ENCODE measurements at places on chromosomes 4 and X.

DNA sequence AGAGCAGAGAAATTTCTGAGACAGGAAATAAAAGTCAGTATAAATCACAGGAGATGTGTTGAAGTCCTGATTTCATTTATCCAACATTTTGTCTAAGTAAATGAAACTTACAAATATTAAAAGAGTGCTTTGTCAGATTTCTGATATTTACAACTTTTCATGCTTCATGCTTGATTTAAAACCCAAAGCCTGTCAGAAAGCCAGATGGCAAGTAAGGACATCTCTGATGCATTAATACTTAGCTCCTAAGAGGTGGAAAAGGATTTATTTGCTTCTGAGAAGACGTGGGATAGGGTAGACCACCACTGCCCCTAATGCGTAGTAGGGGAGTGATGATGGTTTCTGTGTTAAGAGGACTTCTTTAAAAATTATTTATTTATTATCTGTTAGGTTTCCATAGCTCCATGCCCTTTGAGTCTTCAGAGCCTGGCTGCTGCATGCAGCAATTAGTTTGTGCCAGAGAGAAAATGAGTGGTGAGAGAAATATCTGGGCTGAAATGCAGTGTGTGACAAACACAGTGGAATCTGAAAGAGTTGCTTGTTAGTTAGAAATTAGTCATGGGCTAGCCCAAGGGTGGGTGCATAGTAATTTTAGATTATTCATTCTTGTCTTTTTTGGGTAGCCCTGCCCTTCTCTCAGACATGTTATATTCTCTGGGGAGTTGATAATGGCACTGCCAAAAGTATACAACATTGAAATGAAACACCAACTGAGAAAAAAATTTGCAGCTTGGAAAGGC is 333.8 kb downstream of the C4orf33 start:
- no peak for DNase-seq

GRCh38 chr4:12379191-12379590 is 950.5 kb upstream of the HS3ST1 start:
- DNase-seq, result no peak

DNA sequence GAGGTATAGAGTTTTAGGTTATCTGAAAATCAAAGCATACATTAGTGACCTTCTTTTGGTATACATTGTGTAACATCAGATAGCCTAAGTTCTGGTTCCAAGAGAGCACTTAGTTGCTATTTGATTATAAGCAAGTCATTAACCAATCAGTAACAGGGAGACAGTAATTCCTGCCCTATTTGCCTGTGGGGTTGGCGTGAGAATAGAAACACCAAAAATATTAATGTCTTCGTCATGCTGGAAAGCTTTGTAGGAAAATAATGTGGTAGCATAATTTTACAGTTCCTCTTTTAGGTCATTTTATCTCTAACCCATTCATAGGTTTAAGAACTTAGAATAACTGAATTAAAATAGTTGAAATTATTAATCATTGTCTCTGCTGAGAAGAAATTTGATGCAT is 37.8 kb downstream of the NPNT start:
- DNase-seq, result no peak

GRCh38 chr4:41267997-41268396 is 11.3 kb downstream of the UCHL1 start:
- DNase-seq, result no peak

DNA sequence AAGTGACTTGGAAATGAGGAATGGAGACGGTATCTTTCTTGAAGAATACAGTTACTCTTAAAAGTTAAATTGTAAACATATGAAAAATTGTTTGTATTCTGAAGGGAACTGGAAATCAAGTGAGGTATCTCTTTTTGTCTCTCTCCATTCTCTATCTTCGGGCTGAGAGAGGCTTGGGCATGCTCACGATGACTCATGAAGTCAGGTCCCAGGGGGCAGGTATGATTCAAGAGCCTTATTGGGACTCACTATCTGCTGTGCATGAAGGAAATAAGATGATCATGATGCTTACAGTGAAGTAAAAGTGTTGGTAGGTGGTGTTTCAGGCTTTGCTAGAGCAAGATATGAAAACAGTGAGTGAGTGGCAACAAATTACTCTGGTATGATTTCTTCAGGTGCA is 200.4 kb upstream of the PITX2 start:
- DNase-seq, result no peak

- DNase-seq, result no peak
Observed at GRCh38 chrX:40120838-40121580, 23.3 kb upstream of the BCOR start.

GRCh38 chr4:80732010-80732409 is 298.5 kb upstream of the BMP3 start:
- DNase-seq, result no peak

DNA sequence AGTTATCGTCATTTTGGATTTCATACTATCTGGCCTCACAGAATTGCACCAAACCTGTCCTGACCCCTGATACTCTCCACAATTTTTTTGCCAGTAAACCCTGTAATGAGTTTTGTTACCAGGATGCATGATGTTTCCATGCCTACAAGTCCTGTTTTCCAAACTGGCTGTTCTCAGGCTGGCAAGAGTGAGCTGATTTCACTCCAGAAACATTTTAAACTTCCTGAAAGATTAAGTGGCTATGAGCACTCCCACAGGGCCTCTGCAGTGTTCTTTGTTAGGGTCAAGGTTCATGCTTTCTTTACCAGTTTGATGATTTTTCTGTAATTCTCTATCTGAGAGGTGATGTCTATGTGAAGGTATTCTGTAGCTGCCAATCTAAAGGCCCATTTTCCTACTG is 31.7 kb upstream of the PDLIM3 start:
- DNase-seq, result no peak

GRCh38 chr4:81353861-81354260 is 117.8 kb downstream of the RASGEF1B start:
- DNase-seq, result no peak

- peak; percentile 78 for DNase-seq
Observed at GRCh38 chr4:76458825-76459224, 23.8 kb downstream of the SHROOM3 start.

GRCh38 chrX:518319-518718 is 112.3 kb upstream of the SHOX start:
- DNase-seq, result no peak

- DNase-seq, result peak; percentile 90
Observed at GRCh38 chr4:165493359-165493758, 114.6 kb downstream of the CPE start.

Data from islet precursor cell (in vitro differentiated cells).